Smooth muscle cell of the coronary artery (primary cell): ENCODE measurements at places on chromosomes 16 and 17. TPM values are rescaled to one million over a fixed set of nuclear protein-coding genes. Genes with fewer than 3 reads are reported as not detected.

The OSGIN1 gene
- 0.59 and 1.6 TPM in 2 replicates for total RNA-seq

The TMEM97 gene
- total RNA-seq, result 5.7 and 12.0 TPM in 2 replicates

The SMTNL2 gene
- total RNA-seq, result 0.12 TPM in 1 of 2 replicates, not detected in the other

The BAIAP3 gene
- total RNA-seq, result 0.60 TPM in 1 of 2 replicates, not detected in the other

The MC1R gene
- total RNA-seq, result 3.8 and 10.6 TPM in 2 replicates

The MYADML2 gene
- not detected in 2 replicates for total RNA-seq

The CTF1 gene
- total RNA-seq, result 0.23 and 0.98 TPM in 2 replicates

The TEX19 gene
- total RNA-seq, result 0.08 TPM in 1 of 2 replicates, not detected in the other

The SMARCE1 gene
- 68.1 and 78.9 TPM in 2 replicates for total RNA-seq

The MT1A gene
- total RNA-seq, result 1.7 TPM in 1 of 2 replicates, not detected in the other

The HCFC1R1 gene
- 6.6 and 18.3 TPM in 2 replicates for total RNA-seq

The WNT9B gene
- total RNA-seq, result not detected in 2 replicates

The APRT gene
- 45.5 and 84.2 TPM in 2 replicates for total RNA-seq

The PSMB3 gene
- 453 and 499 TPM in 2 replicates for total RNA-seq

The ELOB gene
- total RNA-seq, result 605 and 1,061 TPM in 2 replicates

The CD300A gene
- total RNA-seq, result not detected in 2 replicates

The CTRB1 gene
- total RNA-seq, result not detected in 2 replicates

The RAMP2 gene
- total RNA-seq, result 0.30 TPM in 1 of 2 replicates, not detected in the other

The KDM6B gene
- total RNA-seq, result 3.8 and 4.0 TPM in 2 replicates

The CCDC200 gene
- total RNA-seq, result not detected in 2 replicates

The PRSS22 gene
- total RNA-seq, result not detected in 2 replicates

The RANGRF gene
- 4.1 and 11.0 TPM in 2 replicates for total RNA-seq

The HAS3 gene
- total RNA-seq, result 0.35 and 1.3 TPM in 2 replicates

The GAS7 gene
- 0.53 and 17.0 TPM in 2 replicates for total RNA-seq

The ZNF594 gene
- total RNA-seq, result 3.3 and 5.3 TPM in 2 replicates

The MAFG gene
- total RNA-seq, result 13.7 and 15.0 TPM in 2 replicates

The TMEM208 gene
- total RNA-seq, result 34.5 and 36.6 TPM in 2 replicates

The DHX58 gene
- 5.9 and 15.3 TPM in 2 replicates for total RNA-seq

The MYH2 gene
- not detected in 2 replicates for total RNA-seq

The FLCN gene
- 35.2 and 102 TPM in 2 replicates for total RNA-seq

The GCGR gene
- total RNA-seq, result not detected in 2 replicates

The MXRA7 gene
- 136 and 151 TPM in 2 replicates for total RNA-seq

The WFDC1 gene
- total RNA-seq, result 0.45 and 0.47 TPM in 2 replicates

The HLF gene
- under 0.01 and 0.23 TPM in 2 replicates for total RNA-seq

The SSTR5 gene
- not detected in 2 replicates for total RNA-seq

The LRRC46 gene
- 0.08 TPM in 1 of 2 replicates, not detected in the other for total RNA-seq

The C17orf67 gene
- total RNA-seq, result 0.68 and 0.70 TPM in 2 replicates

The CBX2 gene
- 0.23 and 1.1 TPM in 2 replicates for total RNA-seq

The DPEP2 gene
- total RNA-seq, result not detected in 2 replicates

The CCL1 gene
- total RNA-seq, result not detected in 2 replicates

The CEMP1 gene
- 0.08 and 0.12 TPM in 2 replicates for total RNA-seq

The NEUROD2 gene
- not detected in 2 replicates for total RNA-seq

The BRIP1 gene
- total RNA-seq, result 1.1 and 3.5 TPM in 2 replicates

The TBC1D3C gene
- not detected in 2 replicates for total RNA-seq

The PABPN1L gene
- not detected in 2 replicates for total RNA-seq

The SLX1A gene
- total RNA-seq, result 6.2 and 39.7 TPM in 2 replicates

The AOC3 gene
- 0.23 and 0.94 TPM in 2 replicates for total RNA-seq

The SLC13A2 gene
- not detected in 2 replicates for total RNA-seq

The TBX6 gene
- under 0.01 and 0.12 TPM in 2 replicates for total RNA-seq

The NXN gene
- 2.2 and 5.9 TPM in 2 replicates for total RNA-seq

The AIPL1 gene
- total RNA-seq, result not detected in 2 replicates

The NPIPA7 gene
- total RNA-seq, result 0.23 and 0.59 TPM in 2 replicates

The HES7 gene
- not detected in 2 replicates for total RNA-seq

The STH gene
- not detected in 2 replicates for total RNA-seq

The KRT33A gene
- total RNA-seq, result not detected in 2 replicates

The ANKRD40CL gene
- not detected in 2 replicates for total RNA-seq
